Natural killer cell (primary cell): ENCODE measurements at places on chromosomes 7 and 10.

DNA sequence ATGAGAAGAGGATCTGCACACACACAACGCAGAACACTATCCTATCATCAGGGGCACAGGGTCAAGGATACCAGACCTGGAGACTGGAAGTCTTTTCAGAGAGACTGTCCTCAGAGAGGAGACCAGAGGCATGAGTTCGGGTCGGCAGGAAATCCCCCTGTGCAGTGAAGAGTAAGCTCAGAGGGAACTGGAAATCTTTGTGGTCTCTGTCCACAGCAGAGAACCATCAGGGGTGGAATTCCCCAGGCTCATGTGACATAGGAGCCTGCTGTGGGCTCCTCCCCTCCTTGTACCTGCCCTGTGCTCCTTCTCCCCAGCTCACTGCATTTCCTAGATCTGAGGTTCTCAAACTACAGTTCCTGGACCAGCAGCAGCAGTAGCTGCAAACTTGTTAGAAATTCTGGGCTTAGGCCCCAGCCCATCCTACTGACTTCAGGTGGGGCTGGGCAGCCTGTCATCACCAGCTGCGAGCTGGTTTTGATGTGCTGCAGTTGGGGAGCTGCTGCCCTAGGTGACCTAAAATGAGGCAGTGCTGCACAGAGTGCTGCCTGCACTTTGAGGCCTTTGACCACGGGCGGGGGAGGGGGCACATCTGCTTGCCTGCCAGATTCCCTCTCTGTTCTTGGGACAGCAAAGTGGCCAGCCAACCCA, 2.4 kb downstream of the ZMIZ2 start:
- peak; percentile 90 for DNase-seq

DNA sequence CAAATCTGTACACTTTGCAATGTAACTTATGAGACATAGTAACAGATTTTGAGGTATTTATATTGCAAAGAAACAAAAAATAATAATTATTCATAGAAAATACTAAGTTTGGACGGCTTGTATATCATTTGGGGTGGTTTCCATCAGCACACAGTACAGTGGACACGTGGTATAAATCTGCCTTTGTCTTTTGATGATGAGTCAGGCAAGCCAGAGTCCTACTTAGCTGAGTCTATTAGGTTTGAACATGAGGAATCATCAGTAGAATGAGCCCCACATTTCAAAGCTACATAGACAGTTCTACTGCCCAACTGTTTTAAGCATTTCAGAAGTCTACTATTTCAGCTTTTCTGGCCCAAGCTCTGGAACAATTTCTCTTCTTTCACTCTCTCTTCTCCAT, 803.2 kb downstream of the PHTF2 start:
- H3K27me3 ChIP-seq: no peaks in the 10 kb centered on the region
- H3K4me3 ChIP-seq: no peak overlapping the region
- no peaks in the 10 kb centered on the region for H3K36me3 ChIP-seq
- DNase-seq: no peak
- no peaks in the 10 kb centered on the region for H3K4me1 ChIP-seq

DNA sequence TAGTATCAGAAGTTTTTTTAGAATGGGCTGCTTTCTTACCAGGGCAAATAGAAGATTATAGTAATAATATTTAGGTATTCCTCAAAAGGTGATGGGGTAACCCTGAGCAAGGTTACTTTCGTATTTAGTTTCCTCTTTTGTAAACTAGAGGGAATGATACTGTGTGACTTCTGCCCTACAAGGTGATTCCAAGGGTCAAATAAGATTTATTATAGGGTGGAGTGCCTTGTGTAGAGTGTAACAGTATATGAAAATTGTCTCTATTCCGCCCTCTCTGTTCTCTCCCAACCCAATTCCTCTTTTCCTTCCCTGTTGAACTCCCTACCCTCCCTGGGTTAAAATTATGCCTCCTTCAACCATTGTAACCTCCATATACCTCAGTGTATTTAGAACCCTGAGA, 5.3 kb downstream of the SLC35G1 start:
- H3K4me1 ChIP-seq: peaks cover 10% of the 10 kb centered on the region
- H3K27ac ChIP-seq: no peak overlapping the region
- H3K36me3 ChIP-seq: no peaks in the 10 kb centered on the region
- no peaks in the 10 kb centered on the region for H3K27me3 ChIP-seq
- DNase-seq: no peak

GRCh38 chr10:102951316-102951715, 33.2 kb downstream of the CNNM2 start:
- H3K36me3 ChIP-seq: no peaks in the 10 kb centered on the region
- H3K27me3 ChIP-seq: no peaks in the 10 kb centered on the region
- no peaks in the 10 kb centered on the region for H3K4me1 ChIP-seq

- no peak overlapping the region for H3K4me3 ChIP-seq
- H3K36me3 ChIP-seq: no peaks in the 10 kb centered on the region
- peak; percentile 60 for DNase-seq
Observed at GRCh38 chr10:7872041-7872442, 53.7 kb downstream of the TAF3 start.

DNA sequence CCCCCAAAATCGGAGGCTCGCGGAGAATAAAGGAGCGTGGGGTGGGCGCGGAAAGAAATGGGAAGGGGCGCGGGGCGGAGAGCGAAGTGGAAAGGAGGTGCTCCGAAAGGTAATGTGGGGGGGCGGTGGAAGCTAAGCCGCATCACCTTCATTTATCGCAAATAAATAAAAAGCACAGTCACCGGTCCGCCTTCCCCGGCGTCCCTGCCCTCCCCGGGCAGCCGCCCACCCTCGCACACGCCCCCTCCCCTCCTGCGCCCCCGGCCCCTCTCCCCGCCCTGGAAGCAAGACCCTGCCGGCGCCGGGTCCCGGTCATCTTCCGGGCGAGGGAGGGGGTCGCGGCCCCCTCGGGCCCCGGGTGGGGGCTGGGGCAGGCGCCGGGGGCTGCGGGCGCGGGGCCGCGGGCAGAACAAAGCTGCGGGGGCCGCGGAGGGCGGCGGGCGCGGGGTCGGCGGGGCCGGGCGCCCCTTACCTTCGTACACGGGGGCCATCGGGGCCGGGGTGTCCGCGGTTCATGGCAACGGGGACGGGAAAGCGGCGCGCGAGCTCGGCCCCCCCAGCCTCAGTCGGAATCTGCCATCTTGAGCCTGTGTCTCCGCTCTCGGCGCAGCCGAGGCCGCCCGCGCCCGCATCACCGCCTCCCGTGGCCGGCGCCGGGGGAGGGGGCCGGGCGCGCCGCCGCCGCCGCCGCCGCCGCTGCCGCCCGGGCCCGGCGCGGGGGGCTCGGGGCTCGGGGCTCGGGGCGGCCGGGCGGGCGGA, 486 bp downstream of the HIPK2 start:
- peak; percentile 72 for DNase-seq
- H3K27me3 ChIP-seq: peaks cover 4% of the 10 kb centered on the region
- H3K4me3 ChIP-seq: peak overlapping the region; percentile 69
- peak overlapping the region; percentile 75 for H3K27ac ChIP-seq
- no peaks in the 10 kb centered on the region for H3K36me3 ChIP-seq

- H3K4me1 ChIP-seq: peaks cover 19% of the 10 kb centered on the region
- no peaks in the 10 kb centered on the region for H3K36me3 ChIP-seq
- DNase-seq: no peak
- H3K4me3 ChIP-seq: no peak overlapping the region
- H3K27ac ChIP-seq: no peak overlapping the region
Observed at GRCh38 chr10:101015582-101015973, 15.4 kb downstream of the PDZD7 start.

DNA sequence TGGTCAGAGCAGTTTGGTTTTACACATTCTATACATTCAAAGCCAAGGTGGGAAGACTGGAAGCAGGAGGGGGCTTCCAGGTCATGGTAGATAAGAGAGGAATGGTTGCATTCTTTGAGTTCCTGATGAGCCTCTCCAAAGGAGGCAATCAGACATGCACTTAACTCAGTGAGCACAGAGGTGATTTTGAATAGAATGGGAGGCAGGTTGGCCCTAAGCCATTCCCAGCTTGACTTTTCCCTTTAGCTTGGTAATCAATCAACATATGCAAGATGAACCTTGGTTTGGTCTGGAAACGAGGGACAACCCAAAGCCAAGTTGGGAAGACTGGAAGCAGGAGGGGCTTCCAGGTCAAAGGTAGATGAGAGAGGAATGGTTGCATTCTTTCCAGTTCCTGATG, 31.4 kb downstream of the TCERG1L start:
- H3K36me3 ChIP-seq: no peaks in the 10 kb centered on the region
- DNase-seq: no peak
- no peaks in the 10 kb centered on the region for H3K4me1 ChIP-seq

GRCh38 chr10:123559823-123560092, 106.4 kb upstream of the GPR26 start:
- no peaks in the 10 kb centered on the region for H3K27me3 ChIP-seq
- peaks cover 4% of the 10 kb centered on the region for H3K4me1 ChIP-seq
- no peak for DNase-seq
- H3K36me3 ChIP-seq: no peaks in the 10 kb centered on the region

DNA sequence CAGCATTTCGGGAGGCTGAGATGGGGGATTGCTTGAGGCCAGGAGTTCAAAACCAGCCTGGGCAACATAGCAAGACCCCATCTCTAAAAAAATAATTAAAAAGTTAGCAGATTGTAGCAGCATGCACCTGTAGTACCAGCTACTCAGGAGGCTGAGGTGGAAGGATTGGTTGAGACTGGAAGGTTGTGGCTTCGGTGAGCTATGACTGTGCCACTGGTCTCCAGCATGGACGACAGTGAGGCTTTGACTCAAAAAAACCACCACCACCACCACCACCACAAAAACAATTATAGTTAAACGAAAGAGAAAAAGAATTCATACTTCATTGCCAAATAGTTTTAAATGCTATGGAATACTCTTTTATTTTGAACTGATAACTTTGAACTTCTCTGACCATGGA, 63.4 kb downstream of the VTI1A start:
- H3K27ac ChIP-seq: no peak overlapping the region
- DNase-seq: no peak
- H3K36me3 ChIP-seq: no peaks in the 10 kb centered on the region
- H3K27me3 ChIP-seq: no peaks in the 10 kb centered on the region
- H3K4me3 ChIP-seq: no peak overlapping the region

DNA sequence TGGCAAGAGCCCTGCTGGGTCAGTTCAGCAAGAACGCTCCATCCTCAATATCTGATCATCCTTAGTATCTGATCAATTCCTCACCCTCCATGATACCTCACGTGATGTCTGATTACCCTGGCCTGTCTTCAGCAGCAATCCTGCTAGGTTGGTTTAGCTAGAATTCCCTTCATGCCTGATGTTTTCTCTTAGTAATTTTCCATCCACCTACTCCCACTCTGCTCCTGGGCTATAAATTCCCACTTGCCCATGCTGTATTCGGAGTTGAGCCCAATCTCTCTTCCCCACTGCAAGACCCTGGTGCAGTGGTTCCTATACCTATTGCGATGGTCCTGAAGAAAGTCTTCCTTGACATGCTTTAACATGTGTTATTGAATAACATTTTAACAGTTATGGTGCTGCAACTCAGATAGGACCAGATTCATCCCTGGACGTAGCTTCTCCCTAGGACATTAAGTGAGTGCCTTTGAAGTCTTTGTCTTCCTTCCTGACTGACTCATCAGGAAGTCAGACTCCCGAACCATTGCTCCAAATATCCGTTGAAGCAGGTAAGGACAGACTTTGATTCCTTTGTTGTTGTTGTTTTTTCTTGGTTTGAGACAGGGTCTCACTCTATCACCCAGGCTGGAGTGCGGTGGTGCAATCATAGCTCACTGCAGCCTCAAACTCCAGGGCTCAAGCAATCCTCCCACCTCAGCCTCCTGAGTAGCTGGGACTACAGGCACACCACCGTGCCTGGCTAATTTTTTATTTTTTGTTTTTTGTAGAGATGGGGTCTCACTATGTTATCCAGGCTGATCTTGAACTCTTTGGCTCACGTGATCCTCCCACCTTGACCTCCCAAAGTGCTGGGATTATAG, 29.4 kb upstream of the CLDN3 start:
- no peaks in the 10 kb centered on the region for H3K27me3 ChIP-seq
- H3K4me3 ChIP-seq: no peak overlapping the region
- no peak for DNase-seq

DNA sequence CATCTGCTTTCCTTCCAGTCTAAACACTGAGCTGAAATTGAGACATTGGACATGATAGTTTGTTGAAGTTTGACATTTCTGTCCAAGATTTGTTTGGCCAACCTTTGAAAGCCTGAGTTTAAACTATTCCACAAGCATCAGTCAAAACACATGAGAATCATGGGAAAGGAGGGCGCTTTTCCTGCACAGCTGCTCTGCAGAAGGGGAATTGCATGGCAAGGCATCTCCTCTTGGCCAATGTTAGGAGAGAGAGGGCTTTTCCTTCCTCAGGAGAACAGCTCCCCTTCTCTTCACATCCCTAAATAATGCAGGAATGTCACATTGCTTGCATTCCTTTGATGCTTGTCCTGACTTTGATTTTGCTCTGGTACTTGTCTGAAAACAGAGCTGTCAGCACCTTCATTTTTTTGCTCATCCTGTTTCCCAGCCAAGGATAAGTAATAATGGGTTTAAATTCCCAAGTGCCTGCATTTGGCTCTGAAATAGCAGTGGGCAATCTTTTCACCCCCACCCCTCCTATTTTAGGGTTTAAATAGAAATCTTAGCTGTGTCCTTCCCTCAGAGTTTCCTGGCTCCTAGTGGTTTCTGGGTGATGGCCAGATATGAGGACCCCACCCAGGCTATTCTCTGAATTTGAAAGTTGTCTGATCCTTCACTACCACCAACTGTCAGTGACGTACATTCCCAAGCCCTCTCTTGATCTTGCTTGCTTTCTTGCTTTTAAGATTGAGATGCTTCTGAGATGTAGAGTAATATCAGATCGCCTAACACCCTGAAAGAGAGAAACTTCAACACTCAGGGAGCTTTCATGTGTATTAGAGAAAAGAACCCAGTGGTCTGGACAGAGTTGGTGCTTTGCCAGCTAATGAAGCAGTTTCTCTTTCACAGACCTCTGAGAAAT, 75.2 kb upstream of the NPVF start:
- no peak overlapping the region for H3K4me3 ChIP-seq
- H3K27ac ChIP-seq: no peak overlapping the region
- no peak for DNase-seq
- H3K36me3 ChIP-seq: no peaks in the 10 kb centered on the region
- no peaks in the 10 kb centered on the region for H3K27me3 ChIP-seq

GRCh38 chr7:142380069-142380468, 122.2 kb upstream of the PRSS58 start:
- peaks cover 8% of the 10 kb centered on the region for H3K4me1 ChIP-seq
- no peaks in the 10 kb centered on the region for H3K36me3 ChIP-seq
- H3K27me3 ChIP-seq: no peaks in the 10 kb centered on the region

GRCh38 chr7:79610748-79611304, 157.4 kb upstream of the MAGI2 start:
- H3K36me3 ChIP-seq: no peaks in the 10 kb centered on the region
- H3K4me3 ChIP-seq: no peak overlapping the region
- no peak for DNase-seq
- no peaks in the 10 kb centered on the region for H3K4me1 ChIP-seq
- H3K27me3 ChIP-seq: no peaks in the 10 kb centered on the region

- H3K4me1 ChIP-seq: no peaks in the 10 kb centered on the region
- no peak overlapping the region for H3K27ac ChIP-seq
- no peaks in the 10 kb centered on the region for H3K27me3 ChIP-seq
- no peak overlapping the region for H3K4me3 ChIP-seq
- no peaks in the 10 kb centered on the region for H3K36me3 ChIP-seq
- no peak for DNase-seq
Observed at GRCh38 chr7:37532636-37533035, 84.0 kb upstream of the ELMO1 start.
